ENCODE measurements at places on chromosomes 7 and 10.

- peak; percentile 14 for DNase-seq
These were observed 150.4 kb upstream of the PRPS1L1 start for GRCh38 chr7:18177815-18178660.

DNA sequence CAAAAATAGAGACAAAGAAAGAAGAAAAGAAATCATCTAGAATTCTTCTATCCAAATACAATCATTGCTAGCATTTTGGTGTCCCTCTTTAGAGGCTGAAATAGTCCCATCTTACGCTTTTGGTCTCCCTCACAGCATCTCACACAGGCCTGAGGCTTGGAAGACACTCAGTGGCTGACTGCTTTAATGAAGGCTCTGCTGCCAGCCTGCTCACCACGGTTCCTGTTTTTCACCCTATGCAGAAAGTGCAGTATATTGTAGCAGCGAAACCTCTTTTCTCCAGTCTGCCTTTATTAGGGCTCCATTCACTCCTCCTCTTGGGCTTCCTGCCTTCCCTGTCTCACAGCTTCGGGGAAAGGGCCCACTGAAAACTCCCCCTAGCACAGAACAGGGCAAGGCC is 102.2 kb downstream of the JCAD start:
- DNase-seq: no peak

GRCh38 chr7:158263110-158263963 is 324.3 kb downstream of the PTPRN2 start:
- DNase-seq: no peak

GRCh38 chr7:30841025-30841735 is 70.0 kb downstream of the MINDY4 start:
- DNase-seq: no peak

- DNase-seq: no peak
These were observed 93.1 kb downstream of the ADARB2 start for GRCh38 chr10:1644191-1644711.

DNA sequence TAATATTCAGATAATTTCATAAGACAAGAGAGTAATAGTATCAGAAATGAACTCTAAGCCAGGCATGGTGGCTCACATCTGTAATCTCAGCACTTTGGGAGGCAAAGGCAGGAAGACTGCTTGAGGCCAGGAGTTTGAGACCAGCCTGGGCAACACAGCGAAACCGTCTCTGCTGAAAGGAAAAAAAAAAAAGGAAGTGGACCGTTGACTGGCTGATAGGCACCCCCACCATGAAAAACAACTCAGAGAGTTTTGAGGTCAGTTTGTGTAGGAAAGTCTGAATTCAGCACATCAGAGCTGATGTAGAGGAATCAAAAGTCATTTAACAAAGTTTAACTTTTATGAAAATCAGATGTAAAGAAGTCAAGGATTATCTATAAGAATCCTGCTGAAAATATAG is 63.2 kb upstream of the AMPH start:
- no peak for DNase-seq

DNA sequence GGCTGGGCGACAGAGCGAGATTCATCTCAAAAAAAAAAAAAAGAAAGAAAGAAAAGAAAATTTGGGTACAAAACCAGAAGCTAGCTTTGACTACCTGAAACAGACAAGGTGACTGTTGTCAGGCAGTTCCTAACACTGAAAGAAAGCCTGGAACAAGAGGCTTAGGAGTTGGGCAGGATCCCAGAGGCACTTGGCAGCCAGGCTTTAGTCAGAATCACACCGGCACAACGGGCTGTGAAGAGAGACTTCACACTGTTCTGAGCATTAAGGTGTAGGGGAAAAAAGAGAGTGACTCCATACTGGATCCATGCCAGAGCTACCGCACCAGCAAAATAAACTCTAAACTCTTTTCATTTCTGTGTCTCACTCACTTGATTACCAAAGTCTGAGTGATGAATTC is 130.8 kb downstream of the ZNF467 start:
- DNase-seq: no peak

GRCh38 chr10:110648692-110649346 is 4.7 kb downstream of the RBM20 start:
- no peak for DNase-seq

GRCh38 chr7:12893292-12893691 is 205.9 kb downstream of the ARL4A start:
- peak; percentile 5 for DNase-seq

DNA sequence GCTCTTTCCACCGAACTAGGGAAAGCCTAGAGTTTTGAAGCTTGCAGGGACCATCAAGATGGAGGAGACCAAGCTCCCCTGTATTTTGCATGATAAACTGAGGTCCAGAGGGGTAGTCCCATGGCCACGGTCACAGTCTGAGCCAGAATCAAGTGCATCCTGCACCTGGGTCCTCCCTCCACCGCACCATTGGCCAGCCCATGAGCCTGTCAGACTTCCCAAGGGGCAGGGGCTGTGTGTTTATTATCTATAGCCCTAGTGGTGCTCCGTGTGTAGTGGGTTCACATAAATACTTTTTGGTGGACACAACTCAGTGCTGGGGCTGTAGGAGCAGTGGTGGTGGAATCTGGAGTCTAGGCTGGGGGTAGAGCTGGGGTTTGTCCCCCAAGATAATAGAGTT is 3.6 kb downstream of the CALHM3 start:
- no peak for DNase-seq

DNA sequence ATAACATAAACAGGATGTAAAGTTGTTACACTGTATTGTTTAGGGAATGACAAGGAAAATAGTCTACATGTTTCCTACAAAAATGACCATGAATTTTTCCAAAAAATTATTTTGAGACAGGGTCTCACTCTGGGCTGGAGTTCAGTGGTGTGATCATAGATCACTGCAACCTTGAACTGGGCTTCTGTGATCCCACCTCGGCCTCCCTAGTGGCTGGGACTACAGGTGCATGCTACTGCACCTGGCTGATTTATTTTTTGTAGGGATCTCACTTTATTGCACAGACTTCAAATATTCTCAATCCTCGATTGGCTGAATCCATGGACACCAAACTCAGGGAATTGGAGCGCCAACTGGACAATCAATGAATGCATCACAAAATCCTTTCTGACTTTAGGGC is 6.6 kb downstream of the CHCHD2 start:
- DNase-seq: no peak

GRCh38 chr7:150357771-150358427 is 10.7 kb upstream of the REPIN1 start:
- no peak for DNase-seq

GRCh38 chr7:66837661-66838060 is 83.4 kb upstream of the TMEM248 start:
- no peak for DNase-seq

DNA sequence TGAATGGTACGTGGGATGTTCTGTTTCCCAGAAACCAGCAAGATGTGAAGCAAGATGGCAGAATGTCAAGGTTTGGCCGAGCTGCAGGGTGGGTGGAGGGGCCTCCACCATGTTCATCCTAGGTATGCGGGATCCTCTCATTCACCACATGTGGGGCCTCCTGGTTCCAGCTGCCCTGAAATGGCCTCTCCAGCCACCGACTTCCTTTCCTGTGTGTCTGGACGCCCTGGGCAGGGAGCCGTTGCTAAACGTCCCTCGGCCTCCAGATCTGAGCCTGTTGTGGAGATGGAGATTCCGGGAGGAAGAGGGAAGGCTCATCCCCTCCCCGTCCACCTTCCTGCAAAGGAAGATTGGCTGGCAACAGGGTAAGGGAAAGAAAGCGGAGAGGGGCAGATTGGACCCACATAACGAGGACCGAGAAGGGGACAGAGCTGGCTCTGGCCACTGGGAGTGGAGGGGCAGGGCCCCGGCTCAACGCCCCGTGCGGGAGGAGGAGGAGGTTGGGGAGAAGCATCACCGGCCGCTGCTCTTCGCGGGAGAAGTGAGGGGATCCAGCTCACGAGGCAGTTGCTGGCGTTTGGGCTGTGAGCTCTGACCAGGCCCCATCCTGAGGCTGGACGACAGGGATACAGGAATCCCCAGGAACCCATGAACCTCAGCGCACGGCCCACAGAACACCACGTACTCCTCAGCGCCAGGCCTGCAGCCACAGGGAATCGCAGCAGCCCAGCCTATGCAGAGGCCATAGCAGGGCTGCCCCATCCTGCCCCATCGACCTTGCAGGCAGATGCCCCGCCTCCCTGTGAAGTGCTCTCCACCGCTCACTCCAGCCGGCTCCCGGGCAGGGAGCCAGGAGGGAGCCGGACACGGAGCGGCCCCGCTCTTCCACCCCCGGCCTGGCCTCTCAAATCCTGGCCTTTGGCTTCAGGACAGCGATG is 98.3 kb downstream of the FOXL3 start:
- no peak for DNase-seq

GRCh38 chr10:133088956-133089800 is 1.5 kb downstream of the ADGRA1 start:
- DNase-seq: no peak

DNA sequence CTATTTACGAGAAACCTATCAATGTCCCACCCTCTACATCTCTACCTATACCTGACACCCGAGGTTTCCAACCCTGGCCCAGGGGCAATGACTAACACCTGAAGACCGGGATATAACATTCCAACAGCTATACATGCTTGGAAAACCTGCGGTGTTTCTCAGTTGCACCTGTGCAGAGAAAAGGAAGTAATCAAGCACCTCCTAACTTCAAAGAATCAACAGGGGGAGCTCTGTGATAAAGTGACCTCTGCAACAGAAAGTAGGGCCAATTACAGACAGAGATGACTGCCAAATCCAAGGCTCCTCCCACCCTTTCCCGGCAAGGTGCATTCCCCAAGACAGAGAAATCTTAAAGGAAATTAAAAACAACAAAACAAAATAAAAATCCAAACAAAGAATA is 41.3 kb downstream of the CCDC6 start:
- DNase-seq: peak; percentile 5

DNA sequence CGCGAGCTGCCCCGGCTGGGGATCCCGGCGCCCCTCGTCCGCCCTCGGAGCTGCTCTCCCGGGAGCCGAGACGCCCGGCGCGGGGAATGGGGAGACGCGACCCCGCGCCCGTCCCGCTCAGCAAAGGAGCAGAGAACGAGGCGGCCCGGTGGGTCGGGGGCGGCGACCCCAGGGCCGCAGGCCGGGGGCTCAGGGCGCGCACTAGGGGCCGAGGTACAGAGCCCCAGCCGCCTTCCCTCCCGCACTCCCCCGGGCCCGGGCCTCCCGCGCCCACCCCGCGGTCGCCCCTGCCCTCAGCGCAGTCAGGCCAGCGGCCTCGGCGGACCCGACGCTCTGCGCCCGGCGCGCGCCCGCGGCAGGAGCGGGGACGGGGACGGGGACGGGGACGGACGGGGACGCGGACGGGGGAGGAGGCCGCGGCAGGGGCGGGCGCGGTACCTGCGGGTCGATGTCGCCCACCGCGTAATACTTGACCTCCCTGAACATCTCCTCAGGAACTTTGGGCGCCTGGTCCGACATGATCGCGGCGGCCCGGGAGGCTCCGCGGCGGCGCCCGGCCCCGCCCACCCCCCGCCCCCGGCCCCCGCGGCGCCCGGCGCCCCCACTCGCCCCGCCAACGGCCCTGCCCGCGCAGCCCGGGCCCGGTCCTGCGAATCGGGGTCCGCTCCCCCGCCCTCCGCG is 373 bp downstream of the PAXIP1 start:
- peak; percentile 38 for DNase-seq

DNA sequence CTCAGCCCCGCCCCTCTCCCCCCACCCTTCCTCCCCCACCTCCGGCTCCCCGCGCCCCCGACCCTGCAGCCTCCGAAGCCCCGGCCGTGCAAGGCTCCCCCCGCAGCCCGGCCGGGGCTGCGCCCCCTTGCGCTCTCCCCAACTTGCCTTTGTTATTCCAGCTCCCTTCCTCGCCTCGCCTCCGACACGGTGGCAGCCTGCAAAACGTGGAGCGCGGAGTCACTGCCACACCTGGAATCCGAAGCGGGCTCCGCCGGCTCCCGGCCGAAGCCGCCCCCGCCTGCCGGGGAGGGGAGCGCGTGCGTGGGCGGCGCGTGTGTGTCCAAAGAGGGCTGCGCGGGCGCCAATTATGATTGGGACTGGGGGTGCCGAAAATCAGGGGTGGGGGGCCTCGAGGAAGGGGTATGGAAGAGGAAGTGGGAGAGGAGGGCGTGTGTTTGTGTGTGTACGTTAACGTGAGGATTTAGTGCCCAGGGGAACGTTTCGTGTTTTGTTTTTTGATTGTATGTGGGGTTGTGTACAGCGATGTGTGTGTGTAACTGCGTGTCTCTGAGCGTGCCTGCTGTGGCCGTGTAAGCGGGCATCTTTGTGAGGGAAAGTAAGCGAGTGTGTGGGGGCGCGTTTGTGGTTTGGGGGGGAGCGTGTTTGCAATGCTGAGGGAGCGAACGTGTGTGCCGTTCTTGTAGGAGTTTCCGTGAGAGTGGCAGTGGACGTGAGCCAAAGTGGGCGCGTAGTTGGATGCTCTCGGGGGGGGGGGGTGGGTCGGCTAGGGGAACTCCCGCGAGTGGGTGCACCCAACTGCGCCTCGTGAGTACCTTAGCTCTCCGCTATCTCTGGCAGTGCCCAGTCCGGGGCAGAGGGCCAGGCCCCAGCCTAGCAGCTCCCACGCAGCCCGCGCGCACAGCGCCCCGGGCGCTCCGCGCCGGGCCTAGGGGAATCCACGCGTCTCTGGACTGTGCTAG is 1.2 kb upstream of the ZMIZ1 start:
- DNase-seq: peak; percentile 92

DNA sequence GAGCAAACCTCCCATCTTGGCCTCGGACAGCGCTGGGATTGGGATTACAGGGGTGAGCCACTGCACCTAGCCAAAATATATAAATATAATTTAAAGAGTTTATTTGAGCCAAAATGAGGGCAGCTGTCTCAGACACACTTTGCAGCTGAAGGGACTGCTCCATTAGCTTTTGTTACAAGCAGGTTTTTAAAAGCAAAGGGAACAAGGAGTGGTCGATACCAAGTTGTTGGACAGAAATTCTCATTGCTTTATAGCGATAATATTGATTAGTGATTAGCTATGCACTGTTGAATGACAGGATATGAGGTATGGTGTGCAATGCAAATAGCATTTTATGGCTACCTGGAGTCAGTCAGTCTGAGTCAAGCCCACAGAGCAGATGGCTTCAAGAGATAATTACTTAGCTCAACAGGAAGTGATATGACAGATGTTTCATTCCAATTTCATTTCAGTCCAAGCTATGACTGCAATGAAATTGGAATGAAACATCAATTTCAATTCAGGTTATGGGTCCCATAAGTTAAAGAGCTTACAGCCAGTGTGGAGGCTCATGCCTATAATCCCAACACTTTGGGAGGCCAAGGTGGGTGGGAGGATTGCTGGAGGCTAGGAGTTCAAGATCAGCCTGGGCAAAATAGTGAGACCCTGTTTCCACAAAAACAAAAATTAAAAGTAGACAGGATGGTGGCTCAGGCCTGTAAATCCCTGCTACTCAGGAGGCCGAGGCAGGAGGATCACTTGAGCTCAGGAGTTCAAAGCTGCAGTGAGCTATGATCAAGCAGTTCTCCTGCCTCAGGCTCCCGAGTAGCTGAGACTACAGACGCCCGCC is 23.1 kb downstream of the TYW1 start:
- peak; percentile 73 for DNase-seq

- DNase-seq: peak; percentile 56
These were observed 427.1 kb upstream of the GALNT17 start for GRCh38 chr7:70704831-70705346.
